ENCODE measurements at places on chromosomes 11 and 22.

DNA sequence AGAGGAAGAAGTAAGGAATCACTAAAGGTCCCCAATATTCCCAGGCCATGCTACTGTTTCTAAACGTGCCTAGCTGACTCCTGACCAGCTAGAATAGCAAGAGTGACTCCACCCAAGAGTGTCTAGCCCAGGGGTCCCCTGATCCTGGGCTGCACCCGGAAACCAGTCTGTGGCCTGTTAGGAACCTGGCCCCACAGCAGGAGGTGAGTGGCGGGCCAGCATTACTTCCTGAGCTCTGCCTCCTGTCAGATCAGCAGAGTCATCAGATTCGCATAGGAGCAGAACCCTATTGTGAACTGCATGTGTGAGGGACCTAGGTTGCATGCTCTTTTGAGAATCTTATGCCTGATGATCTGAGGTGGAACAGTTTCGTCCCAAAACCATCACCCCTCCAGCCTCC is 2.0 kb downstream of the MMP20 start:
- DNase-seq = no peak

- DNase-seq = no peak
Measured at GRCh38 chr11:108402241-108402640, 65.1 kb downstream of the C11orf65 start.

GRCh38 chr11:25225078-25225477 is 728.2 kb downstream of the LUZP2 start:
- DNase-seq = no peak

DNA sequence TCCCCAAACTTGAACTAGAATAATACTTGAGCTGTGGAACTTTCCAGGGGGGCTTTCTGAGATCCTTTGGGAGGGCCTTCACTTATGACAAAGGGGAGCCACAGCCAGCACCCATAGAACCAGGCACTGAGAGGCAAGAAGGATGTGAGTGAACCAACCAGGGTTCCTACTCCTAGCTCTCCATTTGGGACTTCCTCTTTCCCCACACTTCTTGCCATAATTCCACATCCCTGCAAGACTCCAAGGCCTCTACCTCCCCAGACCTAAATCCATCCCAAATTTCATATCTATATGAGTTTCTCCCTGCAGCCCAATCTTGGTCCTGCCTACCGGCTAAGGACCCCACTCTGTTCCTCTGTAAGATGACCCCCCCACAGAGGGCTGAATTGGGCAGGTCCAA is 31.5 kb downstream of the NRXN2 start:
- no peak for DNase-seq

GRCh38 chr11:73177380-73177777 is 35.3 kb upstream of the FCHSD2 start:
- no peak for DNase-seq

- DNase-seq = no peak
Measured at GRCh38 chr11:128709402-128709801, 15.5 kb downstream of the FLI1 start.

GRCh38 chr11:112734207-112734606 is 227.0 kb upstream of the NCAM1 start:
- no peak for DNase-seq

GRCh38 chr11:55342901-55343300 is at the start of gene OR4A16:
Gene OR4A16, plus strand, starts transcription at chr11:55343201. Its CDS starts 0 bp downstream, at chr11:55343201.
- DNase-seq = no peak

DNA sequence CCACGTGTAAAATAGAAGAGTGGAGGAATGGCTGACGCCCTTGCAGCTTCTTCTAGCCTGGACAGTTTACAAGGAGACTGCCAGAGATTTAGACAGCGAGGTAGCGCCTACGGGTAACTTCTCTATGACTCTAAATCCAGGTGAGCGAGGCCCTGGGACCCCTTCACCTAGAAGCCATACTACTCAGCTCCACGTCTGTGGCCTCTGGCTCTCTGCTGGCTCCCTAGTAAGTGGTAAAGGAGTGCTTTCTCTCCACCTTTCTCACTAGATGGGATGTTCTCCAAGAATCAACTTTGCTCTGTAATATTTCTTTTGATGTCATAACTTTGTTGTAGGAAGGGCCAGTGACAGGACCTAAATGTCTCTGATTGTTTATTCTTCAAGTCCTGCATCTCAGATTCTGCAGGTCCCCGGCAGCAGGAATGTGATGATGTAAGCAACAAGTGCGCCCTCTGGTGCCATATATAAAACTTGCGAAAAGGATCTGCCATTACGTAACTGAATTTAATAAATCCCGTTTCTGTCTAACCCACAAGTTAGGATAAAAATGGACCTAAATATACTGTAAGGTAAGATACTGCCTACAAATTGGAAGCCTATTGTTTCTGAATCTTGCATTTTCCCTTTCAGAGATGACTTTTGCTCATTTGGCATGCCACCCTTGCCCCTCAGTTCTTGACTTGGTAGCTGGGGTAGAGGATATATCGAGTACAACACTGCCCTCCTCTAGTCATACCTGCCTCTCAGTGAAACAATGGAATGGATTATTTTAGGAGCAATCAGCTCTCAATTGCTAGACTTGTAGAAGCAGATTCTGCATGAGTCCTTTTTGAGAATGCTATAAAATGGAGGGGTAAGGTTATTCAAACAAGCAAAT is 11.0 kb upstream of the PTPN5 start:
- DNase-seq = no peak

All from vagina (tissue), 2 donors.